ENCODE measurements at places on chromosomes 6 and 20.

DNA sequence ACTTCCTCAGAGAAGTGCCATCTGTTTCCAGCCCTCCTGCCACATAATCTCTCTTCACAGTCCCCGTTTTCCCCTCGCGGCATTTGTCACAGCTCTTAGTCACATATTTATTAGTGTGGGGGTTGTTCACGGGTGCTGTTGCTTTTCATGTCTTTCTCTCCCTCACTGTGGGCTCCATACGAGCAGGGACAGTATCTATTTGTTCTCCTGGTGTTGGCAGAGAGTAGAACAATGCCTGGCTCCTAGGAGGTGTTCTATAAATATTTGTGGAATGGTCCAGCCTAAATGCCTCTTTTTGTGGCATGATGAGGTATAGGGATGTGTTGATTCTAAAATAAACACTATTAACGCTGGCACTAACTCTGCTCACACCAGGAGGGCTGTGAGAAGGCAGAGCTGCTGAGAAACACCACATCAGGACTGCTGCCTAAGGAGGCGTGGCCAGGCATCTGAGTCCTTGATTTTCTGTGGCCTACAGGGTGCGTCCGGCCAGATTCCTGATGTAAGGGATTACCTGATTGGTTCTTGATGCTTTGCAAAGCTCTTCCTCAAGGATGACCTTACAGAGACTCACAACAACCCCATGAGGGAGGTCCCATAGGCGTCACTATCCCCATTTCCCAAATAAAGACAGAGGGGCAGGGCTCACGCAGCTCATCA lies 219.8 kb upstream of the ARID1B start:
- peak; percentile 88 for DNase-seq

- DNase-seq: no peak
Measured at GRCh38 chr20:38804221-38804620, 1.3 kb upstream of the PPP1R16B start.

GRCh38 chr20:61882716-61883615 lies 182.7 kb downstream of the TAF4 start:
- DNase-seq: peak; percentile 46

- peak; percentile 65 for DNase-seq
Measured at GRCh38 chr6:37819802-37820717, 533 bp downstream of the ZFAND3 start.

DNA sequence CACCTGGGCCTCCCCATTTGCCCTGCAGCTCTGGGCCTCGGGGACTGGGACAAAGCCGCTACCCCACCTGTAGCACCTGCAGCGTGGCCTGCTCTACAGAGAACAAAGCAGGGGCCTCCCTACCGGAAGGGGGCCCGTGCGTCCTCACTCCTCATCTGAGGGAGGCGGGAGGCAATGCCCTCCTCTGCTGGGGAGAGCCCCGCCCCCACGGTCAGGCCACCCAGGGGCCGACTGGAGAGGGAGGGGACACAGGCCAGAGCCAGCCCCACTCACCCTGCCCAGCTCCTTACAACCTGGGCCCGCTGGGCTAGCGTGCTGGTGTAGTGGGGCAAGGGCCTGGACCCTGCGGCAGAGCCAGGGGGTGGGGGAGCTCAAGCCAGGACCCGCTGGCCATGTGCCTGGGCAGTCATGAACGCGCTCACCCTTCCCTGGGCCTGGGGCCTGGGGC lies 8.0 kb downstream of the LAMA5 start:
- peak; percentile 40 for DNase-seq

DNA sequence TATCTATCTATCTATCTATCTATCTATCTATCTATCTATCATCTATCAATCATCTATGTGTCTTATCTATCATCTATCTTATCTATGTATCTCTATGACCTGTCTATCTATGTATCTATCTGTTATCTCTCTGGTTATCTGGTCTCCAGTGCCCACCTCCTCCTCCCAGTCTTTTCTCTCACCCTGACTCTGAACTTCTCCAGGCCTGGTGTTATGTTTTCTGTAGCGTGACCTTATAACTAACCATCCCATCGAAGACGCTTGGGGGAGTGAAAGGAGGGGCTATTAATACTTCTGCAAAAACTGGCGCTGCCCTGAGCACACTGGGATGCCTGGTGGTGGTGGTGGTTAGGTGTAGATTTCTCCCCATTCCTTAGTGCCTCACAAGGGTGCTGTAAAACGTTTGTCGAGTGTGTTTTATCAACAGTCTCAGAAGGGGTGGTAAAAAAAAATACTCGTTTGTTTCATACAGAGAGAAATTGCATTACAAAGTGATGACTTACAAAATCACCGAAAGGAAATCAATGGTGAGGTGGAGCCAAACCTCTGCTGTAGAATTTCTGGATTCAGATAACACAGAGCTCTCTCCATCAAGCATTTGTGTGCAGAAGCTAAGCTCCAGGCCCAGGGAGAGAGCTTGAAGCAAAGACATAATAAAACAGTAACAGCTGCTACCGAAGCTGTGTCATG lies 156.2 kb downstream of the BCAS1 start:
- peak; percentile 64 for DNase-seq

- no peak for DNase-seq
Measured at GRCh38 chr6:103925317-103925716, 934.4 kb downstream of the HACE1 start.

DNA sequence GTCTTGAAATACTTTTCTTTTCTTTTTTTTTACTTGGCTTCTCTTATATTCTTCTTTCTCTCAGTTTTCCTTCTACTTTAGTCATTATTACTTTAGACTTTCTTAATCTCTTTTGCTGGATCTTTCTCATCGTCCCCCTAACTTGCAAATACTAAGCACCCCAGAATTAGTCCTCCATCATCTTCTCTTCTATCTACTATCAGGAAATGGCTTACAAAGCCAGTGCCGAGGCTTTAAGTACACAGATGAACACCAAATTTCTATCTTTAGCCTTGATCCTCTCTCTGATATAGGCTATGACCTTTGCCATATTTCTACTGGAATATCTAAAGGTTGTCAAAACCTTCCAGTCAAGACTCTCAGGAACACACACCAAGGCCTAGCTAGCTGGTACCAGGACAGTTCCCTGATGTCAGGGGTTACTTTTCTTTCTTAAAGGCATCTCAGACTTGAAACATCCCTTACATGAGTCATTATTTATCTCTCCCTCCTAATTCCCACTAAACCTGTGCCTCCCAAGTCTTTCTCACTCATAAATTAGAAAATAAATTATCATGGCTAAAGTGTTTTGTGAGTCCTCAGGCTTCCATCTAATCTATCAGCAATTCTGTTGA lies 278.6 kb upstream of the TCF21 start:
- DNase-seq: no peak

- DNase-seq: peak; percentile 21
Measured at GRCh38 chr6:41781366-41781730, 766 bp downstream of the PRICKLE4 start.

DNA sequence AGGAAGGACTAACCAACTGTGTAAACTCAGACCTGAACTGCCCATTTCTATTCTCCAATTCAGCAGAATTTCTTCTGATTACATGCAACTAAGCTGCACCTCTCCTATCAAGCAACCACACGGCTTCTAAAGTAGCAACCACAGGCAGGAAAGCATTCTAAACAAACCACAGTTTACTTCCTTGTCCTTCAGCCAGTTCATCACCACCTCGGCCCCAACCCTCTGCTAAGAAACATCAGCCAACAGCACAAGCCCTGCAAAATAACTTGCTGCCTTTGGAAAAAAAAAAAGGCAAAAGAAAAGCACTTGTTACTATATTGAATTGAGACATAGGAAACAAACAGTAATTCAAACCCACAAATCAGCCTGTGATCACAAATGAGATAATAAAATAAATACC lies 140.3 kb downstream of the NFATC2 start:
- DNase-seq: peak; percentile 50

GRCh38 chr6:89862698-89863097 lies 31.6 kb upstream of the GJA10 start:
- no peak for DNase-seq

DNA sequence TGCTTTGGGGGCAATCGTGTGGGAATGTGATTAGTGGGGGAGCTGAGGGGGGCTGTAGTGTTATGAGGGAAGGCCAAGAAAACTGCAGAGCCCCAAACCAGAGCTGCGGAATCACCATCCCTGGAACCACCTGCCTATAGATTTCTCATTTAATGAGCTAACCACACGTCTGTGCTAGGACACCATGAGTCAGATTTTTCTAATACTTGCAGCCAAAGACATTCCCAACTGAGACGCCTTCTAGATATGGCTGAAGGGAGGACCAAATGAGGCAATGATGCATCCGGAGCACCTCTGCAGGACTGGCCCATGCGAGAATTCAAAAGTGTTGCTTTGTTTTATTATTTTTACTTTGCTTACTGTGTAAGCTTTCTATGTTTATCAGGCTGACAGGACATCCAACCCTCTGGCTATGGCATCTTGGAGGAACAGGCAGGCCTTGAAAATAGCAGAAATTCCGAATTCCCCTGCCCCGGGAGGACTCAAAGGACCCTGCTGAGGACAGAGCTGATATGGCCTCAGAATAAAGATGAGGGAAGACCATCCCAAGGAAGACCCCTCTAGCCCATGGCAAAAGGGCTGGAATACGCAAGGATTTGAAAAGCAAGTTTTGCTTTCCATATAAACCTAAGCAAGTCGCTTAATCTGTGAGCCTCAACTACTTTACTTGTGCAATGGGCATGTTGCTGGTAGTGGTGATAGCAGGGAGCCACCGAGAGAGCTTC lies 3.1 kb upstream of the PTGIS start:
- DNase-seq: no peak

GRCh38 chr6:30678964-30679726 lies 6.3 kb upstream of the DHX16 start:
- DNase-seq: peak; percentile 86

DNA sequence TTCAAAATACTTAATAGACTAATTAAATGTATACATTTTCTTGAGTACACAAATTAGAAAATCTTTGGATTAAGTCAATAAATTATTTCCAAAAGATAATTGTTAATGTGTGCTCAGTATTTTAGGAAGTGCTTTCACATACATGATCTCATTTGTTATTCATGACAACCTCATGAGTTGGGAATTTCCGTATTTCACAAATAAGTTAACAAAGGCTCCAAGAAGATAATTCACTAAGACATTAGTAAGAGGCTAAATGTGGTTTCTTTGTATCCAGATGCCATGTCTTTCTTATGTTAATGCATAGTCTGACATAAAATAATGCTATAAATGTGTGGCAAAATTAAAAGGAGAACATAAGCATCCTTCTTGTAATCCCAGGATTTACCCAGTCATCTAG lies 79.5 kb upstream of the TCF21 start:
- no peak for DNase-seq

All from lung (tissue), 17 donors.